ENCODE measurements at places on chromosomes 2 and 18. TPM values are rescaled to one million over a fixed set of nuclear protein-coding genes. Genes with fewer than 3 reads are reported as not detected.

- DNase-seq = no peak
These were observed 168.2 kb upstream of the CHST9 start for GRCh38 chr18:27353273-27353672.

UGT1A8 gene
- 2.2 TPM for total RNA-seq

CROCC2 gene
- total RNA-seq = not detected

GRCh38 chr18:76589316-76589715, 94.3 kb upstream of the ZNF516 start:
- no peak for DNase-seq

RBM44 gene
- total RNA-seq = not detected

DNA sequence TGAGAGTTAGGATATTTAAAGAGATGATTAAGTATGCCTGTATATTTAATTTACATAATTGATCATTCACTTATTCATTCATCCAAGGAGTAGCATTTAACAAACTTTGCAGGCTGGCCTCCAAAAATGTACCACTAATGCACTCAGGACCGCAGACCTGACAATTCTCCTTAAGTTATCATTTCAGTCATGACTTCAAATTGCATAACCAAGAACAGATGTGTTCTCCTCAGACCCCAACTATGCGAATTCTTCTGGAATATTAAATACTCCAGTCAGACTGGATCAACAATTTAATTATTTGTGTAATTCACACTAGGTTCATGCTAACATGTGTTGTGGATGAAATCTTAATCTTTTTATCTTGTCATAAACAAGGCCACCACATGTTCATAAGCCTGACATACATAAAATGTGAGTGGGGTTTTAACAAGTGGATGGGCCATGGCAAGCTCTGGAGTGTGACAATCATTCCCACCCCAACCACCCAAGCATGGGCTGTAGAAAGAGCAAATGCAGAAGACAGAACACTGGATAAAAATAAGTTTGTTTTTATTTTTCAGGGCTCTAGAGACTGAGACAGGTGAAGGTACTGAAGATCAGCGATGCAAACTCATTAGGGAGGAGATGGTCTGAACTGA, 3.2 kb downstream of the REG1B start:
- DNase-seq = no peak

CDK15 gene
- 6.5 TPM for total RNA-seq

DNA sequence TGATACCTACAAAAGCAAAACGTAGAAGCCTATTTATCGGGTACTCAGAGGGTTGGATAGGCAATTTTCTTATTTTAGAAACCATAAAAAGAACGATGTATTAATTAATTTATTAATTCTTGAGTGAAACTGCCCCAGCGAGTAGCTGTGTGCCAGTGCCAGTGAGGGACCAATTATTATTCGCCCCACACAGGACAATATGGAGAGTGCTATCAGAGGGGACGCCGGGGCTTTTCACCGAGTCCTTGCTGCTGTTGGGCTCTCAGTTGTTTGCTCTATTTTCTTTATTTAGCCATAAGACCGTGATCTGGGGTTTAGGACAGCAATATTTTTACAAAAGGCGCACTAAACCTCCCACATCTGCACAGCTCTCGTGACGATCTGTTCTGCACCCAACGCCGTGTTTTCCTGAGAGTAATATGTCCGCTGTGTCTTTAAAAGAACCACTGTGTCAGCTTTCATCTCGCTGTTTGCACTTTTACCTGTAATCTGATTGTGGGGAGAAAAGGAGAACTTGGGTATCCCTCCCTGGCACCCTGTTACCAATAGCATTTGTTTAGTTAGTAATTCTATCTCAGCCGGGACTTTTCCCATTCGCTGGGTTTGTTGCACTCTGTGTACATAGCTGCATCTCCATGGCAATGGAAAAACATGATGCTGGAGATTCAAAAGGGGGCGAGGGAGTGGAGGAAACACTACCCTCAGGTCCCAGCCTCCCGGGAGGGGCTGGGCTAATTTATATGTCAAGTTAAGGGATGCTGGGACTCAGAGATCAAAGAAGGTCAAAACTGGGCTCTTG, 30.1 kb upstream of the ZNF516 start:
- no peak for DNase-seq

SPATA3 gene
- not detected for total RNA-seq

LHCGR gene
- total RNA-seq = not detected

SANBR gene
- total RNA-seq = 6.6 TPM

DNA sequence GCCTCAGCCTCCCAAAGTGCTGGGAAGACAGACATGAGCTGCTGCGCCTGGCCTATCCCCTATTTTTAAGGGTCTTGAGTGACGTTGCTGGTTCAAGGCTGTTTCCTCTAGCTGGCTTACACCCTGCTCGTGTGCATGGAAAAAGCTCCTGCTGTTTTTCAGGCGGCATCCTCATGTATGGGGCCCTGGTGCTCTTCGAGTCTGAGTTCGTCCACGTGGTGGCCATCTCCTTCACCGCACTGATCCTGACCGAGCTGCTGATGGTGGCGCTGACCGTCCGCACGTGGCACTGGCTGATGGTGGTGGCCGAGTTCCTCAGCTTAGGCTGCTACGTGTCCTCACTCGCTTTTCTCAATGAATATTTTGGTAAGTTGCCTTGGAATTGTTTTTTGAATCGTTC, 22.0 kb upstream of the NFATC1 start:
- DNase-seq = no peak

GRCh38 chr2:102041351-102041750, 49.6 kb downstream of the IL1R2 start:
- DNase-seq = no peak

DNAH6 gene
- not detected for total RNA-seq

FOSL2 gene
- 32.7 TPM for total RNA-seq

ANKMY1 gene
- 23.8 TPM for total RNA-seq

DNA sequence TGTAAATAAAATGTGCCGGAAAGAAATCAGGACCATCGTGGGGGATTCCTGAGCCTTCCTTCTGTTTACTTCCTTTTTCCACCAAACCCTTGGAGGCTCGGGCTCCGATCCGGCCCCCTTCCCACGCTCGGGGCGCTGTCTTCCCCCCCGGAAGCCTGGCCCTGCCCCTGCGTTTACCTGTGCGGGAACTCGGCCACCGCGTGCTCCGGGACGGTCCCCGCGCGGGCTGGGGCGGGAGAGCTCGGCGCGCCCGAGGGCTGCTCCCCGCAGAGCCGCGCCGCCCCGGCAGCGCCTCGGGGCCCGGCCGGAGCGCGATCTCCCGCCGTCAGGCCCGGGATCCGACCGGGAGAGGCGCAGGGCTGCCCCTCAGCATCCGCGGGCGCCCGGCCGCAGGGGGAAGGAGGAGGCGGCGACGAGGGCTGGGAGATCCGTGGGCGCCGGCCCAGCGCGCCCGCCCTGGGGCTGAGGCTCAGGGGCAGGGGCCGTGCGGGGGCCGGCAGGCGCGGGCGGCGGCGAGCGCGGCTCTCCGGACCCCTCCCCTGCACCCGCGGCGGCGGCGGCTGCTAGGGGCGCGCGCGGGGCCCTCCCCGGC, 435 bp downstream of the ADCY3 start:
- DNase-seq = peak; percentile 37

DNA sequence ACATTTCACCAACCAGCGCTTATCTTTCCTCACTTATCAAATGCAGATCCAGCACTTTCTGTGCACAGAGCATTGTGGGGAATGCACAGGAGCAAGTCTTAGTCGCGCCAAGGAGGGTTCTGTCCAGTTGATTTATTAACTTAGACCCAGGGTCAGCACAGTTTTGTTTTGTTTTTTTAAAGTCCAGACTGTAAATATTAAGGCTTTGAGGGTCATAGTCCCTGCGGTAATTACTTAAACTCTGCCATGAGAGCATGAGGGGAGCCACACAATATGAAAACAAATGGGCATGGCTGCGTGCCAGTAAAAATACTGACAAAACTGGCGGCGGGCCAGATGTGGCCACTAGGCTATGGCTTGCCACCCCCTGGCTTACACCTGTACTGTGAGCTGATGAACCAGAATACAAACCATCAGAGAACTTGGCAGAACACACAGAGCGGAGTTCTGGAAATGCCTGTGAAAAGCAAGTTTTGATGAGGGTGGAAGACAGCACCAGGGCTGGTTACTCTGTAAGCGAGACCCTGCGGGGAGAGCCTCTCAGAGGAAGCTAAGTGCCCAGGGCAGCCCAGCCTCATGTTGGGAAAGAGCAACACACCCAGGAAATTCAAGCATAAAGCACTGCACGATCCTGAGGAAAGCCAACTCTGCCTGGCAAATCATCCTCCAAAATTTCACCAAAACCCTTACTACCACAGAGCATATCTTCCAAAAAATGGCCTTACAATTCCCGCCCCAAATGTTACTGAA, 43.6 kb downstream of the L3MBTL4 start:
- no peak for DNase-seq

STARD6 gene
- 1.3 TPM for total RNA-seq

- DNase-seq = no peak
These were observed 14.6 kb upstream of the ACYP2 start for GRCh38 chr2:54100772-54101171.

ANKRD30B gene
- total RNA-seq = 0.67 TPM

- peak; percentile 18 for DNase-seq
These were observed 470.2 kb downstream of the TXNL1 start for GRCh38 chr18:56168049-56168781.

- no peak for DNase-seq
These were observed 265.9 kb upstream of the SALL3 start for GRCh38 chr18:78713726-78714125.

IL1RL1 gene
- not detected for total RNA-seq

Data from MG63 (cell line).